ENCODE measurements at places on chromosomes 16 and 17.

DNA sequence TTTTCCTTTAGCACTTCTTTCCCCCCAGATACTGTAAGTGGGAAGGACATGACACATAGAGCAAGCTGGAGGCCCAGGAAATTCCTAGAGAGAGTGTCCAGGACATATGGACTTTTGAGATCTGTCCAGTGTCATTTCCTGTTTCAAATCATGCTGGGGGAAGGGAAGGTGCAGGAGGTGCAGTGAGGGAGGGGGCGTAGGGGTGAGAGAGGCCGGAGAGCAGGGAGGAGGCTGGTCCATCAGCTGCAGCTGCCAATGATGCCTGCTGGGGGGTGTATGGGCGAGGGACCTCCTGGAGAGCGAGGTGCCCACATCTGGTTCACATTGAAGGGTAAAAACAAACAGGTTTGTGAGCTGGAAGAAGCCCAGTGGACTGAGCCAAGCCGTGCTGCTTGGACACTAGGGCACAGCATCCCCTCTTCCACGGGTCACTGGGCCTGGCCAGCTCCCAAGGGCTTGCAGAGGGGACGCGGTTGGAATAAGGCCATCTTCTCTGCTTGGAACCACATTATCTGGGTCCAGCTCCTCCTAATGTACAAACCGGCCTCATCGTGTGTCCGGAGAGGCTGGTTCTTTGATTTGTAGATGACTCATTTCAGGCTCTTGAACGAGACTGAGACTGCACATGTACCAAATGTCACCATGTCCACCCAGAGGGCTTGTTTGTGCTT is 70.4 kb upstream of the SMURF2 start:
- DNase-seq = no peak

DNA sequence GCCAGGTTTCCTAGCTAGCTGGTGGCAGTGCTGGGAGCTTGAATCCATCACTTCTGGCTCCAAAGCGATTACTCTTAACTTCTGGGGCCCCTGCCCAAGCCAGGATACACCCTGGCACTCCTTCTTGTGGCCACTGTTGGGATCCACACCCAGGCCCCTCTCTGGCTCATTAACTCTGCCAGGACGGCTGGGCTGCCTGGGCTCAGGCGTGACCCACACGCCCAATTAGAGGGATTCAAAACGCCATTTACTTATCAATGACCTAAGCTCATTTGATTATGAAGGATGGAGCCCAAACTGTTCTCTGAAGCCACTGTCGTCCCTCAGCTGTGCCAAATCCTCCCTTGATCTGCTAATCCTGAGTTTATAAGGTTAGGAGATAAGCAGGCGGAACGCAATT is 79.7 kb upstream of the BRD7 start:
- no peak for DNase-seq

- DNase-seq = no peak
Measured at GRCh38 chr16:7887316-7887715, 554.7 kb downstream of the RBFOX1 start.

DNA sequence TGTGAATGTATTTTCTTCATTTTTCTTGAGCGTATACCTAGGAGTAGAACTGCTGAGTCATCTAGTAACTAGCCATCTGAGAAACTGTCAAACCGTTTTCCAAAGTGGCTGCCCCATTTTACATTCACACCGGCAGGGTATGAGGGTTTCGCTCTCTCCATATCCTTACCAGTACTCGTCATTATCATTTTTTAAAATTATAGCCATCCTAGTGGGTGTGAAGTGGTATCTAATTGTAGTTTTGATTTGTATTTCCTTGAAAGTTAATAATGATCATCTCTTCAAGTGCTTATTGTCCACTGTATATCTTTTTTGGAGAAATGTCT is 6.0 kb downstream of the RNF157 start:
- no peak for DNase-seq

- no peak for DNase-seq
Measured at GRCh38 chr16:80285104-80285503, 255.7 kb upstream of the DYNLRB2 start.

- DNase-seq = no peak
Measured at GRCh38 chr16:56909527-56909979, 22.4 kb upstream of the HERPUD1 start.

DNA sequence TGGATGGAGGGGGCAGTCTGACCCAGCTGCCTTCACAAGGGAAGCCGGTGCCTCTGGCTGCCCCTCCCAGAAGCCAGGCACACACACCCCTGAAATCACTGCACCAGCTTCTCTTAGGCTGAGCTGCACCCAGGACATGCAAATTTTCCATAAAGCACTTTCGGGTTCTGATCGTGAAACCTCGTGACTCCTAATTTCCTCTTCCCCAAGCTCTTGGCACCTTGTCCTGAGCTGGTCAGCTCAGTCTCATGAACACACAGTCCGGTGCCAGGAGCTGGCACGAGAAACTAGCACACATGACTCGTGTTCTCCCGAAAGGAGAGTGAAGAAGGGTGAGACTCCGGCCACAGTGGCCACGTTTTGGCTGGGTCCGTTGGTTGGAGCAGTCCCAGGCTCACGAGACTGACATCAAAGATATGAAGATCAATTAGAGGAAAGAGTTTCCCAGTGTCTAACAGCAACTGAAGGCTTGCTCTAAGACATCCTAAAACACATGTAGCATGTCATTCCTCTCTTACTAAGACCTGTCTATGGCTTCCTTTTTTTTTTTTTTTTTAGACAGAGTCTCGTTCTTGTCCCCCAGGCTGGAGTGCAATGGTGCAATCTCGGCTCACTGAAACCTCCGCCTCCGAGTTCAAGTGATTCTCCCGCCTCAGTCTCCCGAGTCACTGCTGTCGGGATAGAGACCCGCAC is 9.2 kb upstream of the ABR start:
- no peak for DNase-seq

DNA sequence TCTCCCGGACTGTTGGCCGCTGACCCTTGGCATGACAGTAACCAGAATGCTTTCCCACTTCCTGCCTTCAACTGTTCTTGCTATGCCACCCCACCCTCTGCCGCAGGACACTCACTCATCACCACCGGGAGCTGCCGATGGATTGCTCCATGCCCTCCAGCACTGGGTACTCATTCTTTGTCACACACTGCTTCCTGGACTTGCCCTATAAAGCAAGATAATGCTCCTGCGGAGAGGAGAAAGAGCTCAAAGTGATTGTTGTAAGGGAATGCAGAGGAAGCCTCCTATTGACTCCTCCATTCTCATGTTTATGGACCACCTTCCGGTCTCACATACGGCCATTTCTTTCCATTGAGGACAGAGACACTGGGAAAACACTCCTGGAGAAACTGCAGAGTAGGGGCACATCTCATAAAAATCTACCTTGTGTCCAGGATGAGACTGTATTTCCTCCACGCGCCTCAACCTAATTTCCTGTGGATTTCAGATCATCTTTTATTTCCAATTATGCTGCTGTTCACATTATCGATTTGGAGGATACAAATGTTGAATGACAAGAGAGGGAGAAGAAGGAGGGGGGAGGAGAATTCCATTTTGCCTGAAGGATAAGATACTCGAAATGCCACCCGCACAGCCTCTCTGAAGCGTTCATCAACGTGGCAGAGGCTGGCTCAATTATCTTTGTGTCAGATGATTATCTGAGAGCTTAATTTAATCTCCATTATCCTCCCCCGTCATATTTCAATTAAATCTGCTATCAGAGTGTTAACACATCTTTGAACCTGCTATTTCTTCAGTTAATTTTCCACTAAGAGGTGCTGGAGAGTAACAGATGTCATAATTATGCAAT is 486.1 kb upstream of the SALL1 start:
- DNase-seq = no peak

DNA sequence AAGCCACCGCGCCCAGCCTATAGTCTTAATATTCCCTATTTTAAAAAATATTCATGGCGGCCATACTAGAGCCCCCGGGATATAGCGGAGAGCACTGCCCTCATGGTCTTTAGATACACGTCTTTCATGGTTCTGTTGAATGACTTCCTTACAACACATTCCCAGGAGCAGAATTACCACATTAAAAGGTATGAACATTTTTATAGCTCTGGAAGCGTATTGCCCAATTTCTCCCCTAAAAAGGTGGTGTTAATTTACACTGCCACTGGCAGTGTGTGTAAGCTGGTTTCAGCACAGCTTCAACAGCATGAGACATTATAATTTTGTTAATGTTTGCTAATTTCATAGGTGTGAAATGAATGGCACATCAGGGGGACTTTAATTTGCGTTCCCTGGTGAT is 19.0 kb downstream of the C17orf100 start:
- no peak for DNase-seq

- DNase-seq = no peak
Measured at GRCh38 chr16:82643136-82643535, 16.4 kb downstream of the CDH13 start.

- DNase-seq = no peak
Measured at GRCh38 chr16:10994571-10994970, 50.2 kb downstream of the CLEC16A start.

- no peak for DNase-seq
Measured at GRCh38 chr16:89484923-89485679, 5.3 kb downstream of the ANKRD11 start.

- no peak for DNase-seq
Measured at GRCh38 chr16:67786491-67786890, 19.9 kb downstream of the RANBP10 start.

Data from CMK (cell line).